GOT3 (cell line): ENCODE measurements at places on chromosomes 2 and 18.

- DNase-seq, result no peak
These were observed 67.9 kb downstream of the EIPR1 start for GRCh38 chr2:3309496-3310355.

DNA sequence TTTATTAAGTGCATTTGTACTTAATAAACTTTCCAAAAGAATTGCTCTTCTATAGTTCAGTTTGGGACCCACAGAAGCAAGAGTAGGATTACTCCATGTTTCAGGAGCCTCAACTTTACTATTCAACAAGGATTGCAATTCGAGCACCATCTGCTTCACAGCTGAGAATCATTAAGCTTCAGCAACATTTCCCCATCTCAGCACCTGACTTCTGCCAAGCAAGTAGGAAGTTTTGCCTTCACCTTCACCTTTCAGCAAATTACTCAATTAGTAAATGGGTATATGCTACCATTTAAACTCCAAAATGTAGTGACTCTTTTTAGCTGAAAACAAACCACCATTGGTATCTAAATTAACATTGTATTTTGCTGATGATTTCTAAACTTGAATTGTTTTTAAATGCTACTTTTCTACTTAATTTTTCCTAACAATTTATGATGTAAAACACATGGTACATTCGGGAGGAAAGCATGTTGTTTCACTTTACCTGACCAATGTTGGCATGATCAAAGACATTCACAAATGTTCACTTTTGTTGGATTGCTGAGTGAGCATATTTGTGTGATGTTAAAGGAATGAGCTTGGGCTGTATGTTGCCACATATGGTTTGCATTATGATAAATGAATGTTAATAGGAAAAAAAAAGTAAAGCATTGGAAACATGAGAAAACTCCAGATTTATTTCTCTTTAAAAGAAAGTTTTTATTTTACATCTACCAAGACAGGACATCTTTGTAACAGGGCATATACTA, 159.2 kb downstream of the GULP1 start:
- DNase-seq, result no peak

DNA sequence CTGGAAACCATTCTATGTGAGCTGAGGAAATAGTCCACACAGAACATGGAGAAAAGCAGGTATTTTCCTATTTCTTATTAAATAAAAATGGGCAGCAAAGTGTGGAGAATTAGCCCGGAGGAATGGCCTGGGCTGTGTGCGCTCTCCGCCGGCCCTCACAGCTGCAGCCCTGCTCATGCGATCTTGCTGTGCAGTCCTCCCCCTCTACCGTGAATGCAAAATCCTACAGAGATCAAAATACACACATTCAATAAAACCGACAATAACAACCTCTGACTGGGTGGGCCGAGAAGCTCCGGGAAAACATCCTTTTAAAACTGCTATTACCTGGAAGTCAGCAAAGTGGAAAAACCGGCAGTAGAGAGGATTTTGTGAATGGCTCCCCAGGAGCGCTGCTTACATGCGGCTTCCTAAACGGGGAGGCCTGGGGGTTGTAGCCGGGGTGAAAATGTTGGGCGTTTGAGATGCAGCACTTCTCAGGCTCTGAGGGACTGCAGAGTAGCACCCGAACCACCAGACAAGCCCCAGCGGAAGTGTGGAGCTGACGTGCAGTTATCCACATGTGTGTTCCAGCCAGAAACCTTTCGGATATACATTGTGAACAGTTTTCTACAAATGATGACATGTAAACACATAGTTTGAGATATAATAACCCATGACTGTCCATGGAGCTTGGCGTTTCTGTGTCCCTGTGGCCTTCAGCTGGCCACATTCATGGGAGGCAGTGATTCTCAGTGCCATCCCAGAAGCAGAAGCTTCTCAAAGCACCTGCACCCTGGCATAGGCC, 94.2 kb upstream of the ALKAL2 start:
- DNase-seq, result no peak

GRCh38 chr2:224257156-224257555, 144.8 kb downstream of the FAM124B start:
- DNase-seq, result no peak

DNA sequence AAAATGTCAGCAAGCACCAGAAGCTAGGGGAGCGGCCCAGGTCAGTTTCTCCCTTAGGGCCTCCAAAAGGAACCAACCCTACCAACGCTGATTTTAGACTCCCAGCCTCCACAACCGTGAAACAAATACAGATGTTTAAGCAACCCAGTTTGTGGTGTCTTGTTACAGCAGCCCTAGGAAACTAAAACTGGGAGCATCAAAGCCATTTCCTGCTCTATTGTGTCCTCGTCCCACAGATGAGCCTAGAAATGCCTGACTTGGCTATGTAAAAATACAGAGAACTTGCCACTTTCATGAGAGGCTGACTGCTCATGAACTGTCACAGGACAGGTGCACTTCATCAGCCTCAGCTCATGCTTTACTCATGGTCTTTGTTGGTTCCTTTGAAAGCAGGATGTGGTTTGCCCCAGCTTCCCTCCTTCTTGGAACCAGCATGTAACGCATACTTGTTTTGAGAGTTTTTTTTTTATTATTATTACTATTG, 97.6 kb upstream of the SLC39A10 start:
- no peak for DNase-seq

GRCh38 chr18:3652380-3653262, 202.6 kb downstream of the TGIF1 start:
- DNase-seq, result peak; percentile 14

- DNase-seq, result no peak
These were observed 9.3 kb downstream of the SF3B1 start for GRCh38 chr2:197425550-197425949.

DNA sequence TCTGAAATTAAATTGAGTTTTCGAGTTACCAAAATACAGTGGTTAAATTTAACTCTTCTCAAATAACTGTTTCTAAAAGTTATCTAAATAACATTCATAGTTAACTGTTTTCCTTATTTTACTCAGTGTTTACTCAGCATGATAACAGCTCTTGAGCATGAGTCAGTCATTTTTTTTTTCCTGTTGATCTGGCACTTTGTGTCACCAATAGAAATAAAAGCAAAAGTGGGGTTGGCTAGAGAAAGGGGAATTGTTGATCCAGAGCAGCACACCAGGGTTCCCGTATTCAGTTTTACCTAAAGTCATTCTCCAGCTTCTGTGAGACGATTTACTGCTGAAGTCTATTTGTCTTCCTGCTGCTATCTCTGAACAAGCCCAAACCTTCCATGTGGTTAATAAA, 851.6 kb downstream of the DCC start:
- no peak for DNase-seq

- DNase-seq, result no peak
These were observed 1.1 kb downstream of the DSC3 start for GRCh38 chr18:31041271-31042083.

DNA sequence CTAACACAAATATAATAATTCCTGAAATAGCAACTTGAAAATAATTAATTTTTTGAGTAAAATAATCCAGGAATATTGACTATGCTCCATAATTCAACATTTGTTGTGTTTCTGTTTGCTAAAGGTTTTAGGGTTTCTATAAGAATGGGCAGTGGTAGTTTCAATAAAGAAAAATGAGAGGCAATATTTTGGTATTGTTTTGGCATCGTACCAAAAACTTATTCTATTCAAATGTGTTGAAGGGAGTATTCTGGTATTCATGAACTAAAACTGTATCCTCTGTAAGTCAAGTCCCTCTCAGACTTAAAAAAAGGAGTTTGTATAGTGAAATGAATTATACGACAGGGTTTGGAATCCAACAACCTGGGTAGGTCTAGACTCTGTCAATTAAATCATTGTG, 1245.6 kb upstream of the CELF4 start:
- no peak for DNase-seq

GRCh38 chr18:2847317-2848246, 776 bp downstream of the EMILIN2 start:
- no peak for DNase-seq

GRCh38 chr2:163401481-163401880, 334.3 kb downstream of the FIGN start:
- no peak for DNase-seq
